ENCODE measurements at places on chromosomes 16 and 17.

DNA sequence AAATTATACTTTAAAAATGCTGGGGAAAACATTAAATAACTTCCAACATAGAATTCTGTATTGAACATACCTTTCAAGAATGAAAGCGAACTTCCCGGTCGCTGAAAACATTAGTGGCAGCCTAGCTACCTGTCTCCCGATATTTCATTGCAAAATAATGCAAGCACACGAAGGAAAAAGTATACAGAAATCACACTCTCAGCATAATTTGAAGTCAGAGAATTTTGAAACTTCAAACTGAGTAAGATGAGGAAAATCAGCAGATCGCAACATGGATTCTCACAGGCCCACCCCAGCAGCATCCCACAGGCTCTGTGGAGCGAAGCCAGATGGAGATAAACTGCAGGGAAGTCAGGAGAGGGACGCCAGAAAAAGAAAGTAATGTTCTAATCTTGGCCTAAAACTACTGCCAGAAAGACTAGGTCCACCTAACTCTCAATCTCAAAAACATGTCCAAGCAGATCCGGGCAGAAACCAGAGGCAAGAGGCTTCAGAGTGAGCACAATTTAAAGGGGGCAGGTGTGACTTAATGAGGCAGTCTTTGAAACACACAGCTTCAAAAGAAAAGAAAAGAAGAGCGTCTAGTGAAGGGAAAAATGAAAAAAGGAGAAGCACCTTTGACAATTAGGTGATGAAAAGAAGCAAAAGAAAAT is 4.8 kb upstream of the GOSR1 start:
- DNase-seq = no peak

DNA sequence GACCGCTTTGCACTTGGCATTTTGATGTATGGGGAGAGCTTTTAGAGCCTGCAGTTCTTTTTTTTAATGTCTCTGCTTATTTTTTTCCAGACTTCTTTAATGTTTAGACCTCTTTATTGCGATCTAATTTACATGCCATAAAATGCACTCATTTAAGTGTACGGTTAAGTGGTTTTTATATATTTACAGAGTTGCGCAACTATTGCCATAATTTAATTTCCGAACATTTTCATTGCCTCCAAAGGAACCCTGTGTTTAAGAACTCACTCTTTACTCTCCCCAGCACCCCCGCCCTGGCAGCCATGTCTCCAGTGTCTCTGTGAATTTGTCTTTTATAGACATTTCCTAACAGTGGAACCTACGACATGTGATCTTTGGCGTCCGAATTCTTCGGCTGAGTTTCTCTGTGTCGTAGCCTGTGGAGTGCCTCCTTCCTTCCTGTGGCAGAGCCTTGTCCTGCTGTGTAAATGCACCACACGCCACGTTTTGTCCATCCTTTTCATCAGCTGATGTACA is 24.0 kb downstream of the ZNF750 start:
- no peak for DNase-seq

GRCh38 chr17:35022536-35023063 is 40.9 kb downstream of the RFFL start:
- DNase-seq = peak; percentile 18

DNA sequence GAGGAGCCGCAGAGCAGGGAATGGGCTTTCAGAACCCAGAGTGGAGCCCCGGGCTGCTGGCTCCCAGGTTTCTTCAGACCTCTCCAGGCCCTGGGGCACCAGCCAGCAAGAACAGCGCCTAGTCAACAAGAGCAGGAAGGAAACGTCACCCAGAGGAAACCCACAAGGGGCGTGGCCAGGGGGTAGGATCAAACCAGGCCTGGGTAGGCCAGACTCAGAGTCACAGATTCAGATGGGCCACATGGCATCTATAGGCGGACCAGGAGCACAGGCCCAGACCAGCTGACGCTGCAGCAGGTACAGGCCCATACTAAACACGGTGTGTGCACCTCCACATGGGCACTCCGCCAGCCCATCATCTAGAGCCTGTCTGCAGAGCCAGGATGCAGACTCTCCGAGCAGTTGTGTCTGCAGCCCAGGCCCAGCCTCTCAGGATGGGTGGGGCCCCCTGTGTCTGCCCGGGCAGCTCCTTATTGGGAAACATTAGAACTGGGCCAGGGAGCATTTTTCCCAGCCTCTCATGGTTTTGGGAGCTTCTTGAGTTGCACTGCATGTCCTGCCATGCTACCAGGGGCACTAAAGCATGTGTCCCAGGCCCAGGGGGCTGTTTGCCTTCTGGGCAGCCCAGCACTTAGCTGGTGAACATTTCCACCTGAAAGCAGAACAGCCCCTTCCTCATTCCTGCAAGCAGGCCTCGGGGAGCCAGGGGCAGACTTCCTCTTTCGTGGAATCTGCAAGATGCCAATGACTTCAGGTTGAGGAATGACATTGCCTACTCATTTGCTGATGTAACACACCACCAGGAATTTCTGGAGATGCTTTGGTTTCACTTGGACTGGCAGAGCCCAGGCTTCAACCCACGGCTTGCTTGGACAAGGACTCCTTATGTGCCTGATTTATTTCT is at the start of gene NLRP1:
NLRP1 (minus strand) TSS at position 127 of the 904 bp plus-strand sequence. CDS start 552 bp downstream, outside the sequence.
- DNase-seq = peak; percentile 98

- DNase-seq = peak; percentile 74
Measured at GRCh38 chr17:19338031-19338990, 24.2 kb downstream of the B9D1 start.

DNA sequence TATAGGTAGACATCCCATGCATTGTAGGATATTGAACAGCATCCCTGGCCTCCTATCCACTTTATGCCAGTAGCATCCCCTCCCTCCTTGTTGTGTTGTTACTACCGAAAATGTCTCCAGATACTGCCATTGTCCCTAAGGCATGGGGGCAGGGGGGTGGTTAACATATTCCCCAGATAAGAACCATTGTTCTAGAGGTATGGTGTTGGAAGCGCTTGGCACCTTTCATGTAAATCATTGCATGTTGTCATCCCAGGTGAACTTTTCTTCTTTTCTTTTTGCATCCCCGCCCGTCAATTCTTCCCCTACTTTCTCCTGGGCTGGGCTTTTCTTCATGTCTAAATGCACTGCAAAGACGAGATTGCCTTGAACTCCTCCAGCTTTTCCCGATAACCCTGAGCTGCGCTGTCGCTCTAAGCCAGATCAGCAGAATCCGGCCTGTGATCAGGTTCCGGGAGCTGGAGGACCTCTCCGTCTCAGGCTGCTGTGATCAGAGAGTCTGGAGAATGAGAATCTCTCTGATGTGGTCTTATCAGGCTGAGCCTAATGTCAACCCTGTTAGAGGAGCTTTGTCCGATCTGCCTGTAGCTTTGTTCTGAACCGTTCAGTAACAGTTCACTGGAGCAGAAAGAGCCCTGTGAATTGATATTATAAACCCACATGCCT is 76.2 kb downstream of the RBFOX1 start:
- DNase-seq = no peak

- no peak for DNase-seq
Measured at GRCh38 chr17:79940459-79941087, 95.1 kb downstream of the TBC1D16 start.

DNA sequence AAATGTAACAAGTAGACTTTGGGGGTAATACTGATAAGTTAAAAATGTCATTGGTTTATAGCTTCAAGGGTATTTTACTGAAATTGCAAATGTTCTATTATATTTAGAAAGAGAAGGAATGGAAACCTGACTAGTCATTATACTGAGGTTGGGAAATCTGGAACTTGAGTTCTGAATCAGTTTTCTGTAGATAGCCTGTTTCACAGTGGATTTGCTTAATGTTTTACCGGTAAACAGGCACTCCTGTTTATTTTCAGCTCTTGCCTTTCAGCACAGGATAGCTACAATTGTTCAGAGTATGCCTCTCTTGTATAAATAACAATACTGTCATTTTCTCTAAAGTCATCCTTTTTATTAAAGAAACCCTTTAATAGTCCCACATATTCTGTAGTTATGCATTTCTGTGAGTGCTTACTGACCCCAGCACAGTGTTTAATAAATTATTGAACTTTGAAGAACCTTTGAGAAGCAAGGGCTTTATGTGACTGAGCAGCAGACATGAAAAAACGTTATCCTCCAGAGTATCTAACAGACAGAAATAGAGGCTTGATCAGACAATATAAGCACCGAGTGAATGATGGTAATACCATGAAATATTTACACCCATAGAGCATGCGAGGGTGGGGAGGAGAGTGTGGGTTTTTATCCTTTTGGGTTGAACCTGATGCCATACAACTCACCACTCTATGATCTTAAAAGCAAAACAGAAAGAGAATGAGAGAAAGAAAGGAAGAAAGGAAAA is 58.2 kb downstream of the FTO start:
- no peak for DNase-seq

DNA sequence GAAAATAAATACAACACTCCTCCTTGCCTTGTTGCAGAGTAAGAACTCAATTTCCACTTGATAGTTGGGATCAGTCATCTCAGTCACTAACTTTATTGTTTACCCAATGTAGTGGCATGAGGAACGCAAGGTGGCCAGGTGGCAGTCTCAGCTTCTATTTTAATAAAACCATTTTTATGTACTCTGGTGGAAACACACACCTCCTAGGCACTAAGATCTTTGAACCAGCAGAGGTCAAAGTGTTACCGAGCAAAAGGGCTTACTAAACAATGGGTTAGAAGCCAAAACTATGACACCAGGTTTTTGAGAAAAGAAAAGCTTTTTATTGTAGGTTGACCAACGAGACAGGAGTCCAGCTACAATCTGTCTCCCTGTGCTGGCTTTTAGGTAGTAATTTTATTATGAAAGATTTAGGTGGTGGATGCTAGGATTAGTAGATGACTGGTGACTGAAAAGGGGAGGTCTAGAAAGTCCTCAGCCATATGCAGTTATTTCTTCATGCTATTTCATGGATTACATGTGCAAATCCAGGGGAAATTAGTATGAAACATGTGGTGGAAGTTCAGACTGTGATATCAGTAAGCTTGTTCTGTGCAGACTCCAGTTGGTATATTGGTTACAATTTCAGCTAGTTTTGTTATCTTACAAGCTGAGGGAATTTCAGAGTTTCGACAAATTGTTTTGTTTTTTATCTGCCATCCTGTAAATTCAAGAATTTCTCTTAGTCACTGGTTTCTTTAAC is 122.3 kb downstream of the PCTP start:
- DNase-seq = no peak

DNA sequence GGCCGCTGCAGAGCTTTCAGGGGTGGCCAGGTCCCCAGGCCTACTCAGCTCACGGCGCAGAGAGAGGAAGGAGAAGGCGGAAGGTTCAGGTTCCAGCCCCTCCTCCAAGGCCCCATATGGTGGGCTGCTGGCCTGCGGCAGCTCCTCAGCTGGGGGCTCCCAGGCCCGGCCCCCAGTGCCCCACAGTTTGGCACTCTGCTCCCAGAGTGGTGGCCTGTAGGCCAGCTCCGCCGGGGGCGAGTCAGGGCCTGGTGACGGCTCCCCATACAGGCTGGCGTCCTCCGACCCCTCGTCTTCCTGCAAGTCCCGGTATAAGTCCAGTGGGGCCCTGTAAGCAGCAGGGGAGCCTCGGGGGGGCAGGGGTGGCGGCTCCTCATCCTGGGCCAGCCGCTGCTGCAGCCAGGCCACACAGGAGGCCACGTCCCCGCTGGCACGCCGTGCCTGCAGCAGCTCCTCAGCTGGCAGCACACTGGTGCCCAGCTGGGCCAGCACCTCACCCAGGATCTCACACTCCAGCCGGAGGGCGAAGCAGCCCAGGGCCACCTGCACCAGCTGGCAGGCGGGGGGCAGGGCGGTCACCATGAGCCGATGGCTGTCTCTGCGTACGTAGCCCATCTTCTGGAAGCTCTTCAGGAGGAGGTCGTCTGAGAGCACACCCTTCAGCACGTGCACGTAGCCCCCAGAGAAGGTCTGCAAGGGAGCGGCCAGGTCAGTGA is 3.7 kb downstream of the SPATA2L start:
- DNase-seq = no peak

DNA sequence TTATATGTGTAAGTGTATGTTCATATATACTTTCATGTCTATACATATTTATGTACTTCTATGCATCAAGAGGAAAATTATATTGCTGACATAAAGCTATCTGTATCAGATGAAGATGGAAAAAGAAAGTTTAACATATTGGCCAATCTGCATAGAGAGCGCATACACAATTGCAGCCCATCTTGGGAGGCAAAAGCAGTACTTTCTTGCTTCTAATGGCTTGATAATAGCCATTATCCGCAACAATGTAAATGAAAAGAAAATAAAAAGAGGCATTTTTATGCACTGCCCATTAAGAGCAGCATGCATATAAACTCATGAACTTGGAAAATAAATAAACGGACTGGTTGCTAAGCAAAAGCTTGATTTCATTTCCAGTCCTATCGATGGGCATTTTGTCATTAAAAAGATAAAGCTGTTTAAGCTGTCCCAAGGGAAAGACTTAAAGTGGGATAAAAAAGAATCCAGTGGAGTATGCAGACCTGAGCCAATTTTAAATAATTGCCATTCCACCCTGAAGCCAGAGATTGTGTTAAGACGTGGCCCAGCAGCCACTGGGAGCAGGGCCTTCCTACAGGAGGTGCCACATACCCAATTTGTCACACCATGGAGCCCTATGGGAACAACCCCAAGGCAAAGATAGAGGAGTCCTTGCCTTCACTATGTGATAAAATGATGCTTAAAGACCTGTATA is 183.6 kb upstream of the CDH11 start:
- DNase-seq = no peak

- no peak for DNase-seq
Measured at GRCh38 chr16:14244196-14245010, 173.3 kb downstream of the MRTFB start.

DNA sequence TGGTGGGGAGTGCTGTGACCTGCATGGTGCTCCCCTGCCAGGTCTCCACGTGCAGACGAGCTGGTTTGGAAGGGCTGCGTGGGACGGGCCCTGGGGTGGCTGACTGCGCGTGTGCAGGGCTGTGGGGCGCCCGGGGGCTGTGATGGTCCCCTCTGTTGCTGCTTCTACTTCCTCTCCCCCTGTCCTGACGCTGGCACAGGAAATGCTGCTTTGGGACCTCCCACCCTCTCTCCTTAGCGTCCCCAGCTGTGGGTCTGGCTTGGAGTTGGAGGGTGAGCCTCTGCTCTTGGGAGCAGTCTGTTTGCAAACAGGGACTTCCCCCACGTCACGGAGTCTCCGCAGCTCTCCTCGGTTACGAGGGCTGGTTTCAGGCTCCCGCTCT is 35.2 kb downstream of the TSC2 start:
- DNase-seq = no peak

DNA sequence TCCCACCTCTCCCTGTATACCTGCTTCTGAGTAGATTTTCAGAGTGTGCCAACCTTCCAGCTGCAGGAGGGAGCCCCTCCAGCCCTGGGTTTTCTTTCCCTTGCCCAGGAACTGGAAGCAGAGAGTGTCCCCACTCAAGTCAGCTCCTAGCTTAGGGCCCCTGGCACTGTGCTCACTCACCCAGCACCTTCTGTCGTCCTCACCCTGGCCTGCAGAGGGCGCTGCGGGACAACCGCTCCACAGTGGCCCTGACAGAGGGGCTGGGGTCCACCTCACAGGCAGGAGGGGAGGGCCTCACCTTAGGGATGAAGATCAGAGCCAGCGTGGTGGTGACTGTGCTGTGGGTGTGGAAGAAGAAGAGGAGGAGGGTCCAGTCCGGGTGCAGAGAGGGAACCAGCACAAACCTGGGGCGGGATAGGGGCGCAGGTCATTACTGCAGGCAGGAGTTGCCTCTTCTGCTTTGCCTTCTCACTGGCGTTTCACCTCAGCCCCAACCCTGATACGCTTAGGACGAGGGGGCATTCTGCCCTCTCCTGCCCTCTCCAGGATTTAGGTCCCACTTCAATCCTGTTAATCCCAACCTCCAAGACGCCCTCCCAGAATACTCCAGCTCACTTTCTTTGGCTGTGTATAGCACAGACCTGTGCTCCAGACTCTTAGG is 10.0 kb downstream of the GPR179 start:
- DNase-seq = no peak

Measured in T-helper 2 cell (primary cell).